ENCODE measurements at places on chromosomes 12 and 14. TPM values are rescaled to one million over a fixed set of nuclear protein-coding genes. Genes with fewer than 3 reads are reported as not detected.

GRCh38 chr12:50666023-50666422, 97.9 kb upstream of the ATF1 start:
- H3K36me3 ChIP-seq: peaks cover 5% of the 10 kb centered on the region
- DNase-seq: no peak
- no peaks in the 10 kb centered on the region for H3K27me3 ChIP-seq
- H3K4me1 ChIP-seq: peaks cover 13% of the 10 kb centered on the region
- H3K27ac ChIP-seq: no peak overlapping the region

- no peak overlapping the region for H3K27ac ChIP-seq
- peaks cover 12% of the 10 kb centered on the region for H3K4me1 ChIP-seq
- H3K27me3 ChIP-seq: no peaks in the 10 kb centered on the region
- DNase-seq: peak; percentile 6
Observed at GRCh38 chr12:52896190-52897100, 8.4 kb downstream of the KRT8 start.

GRCh38 chr12:75208856-75209811, 505 bp downstream of the KCNC2 start:
- H3K27ac ChIP-seq: no peak overlapping the region
- H3K27me3 ChIP-seq: peaks cover 20% of the 10 kb centered on the region
- no peaks in the 10 kb centered on the region for H3K4me1 ChIP-seq
- no peak for DNase-seq
- no peak overlapping the region for H3K4me3 ChIP-seq

- no peak for DNase-seq
- H3K27ac ChIP-seq: peak within 1 kb of the TSS; percentile 88
- H3K27me3 ChIP-seq: no peaks in the 10 kb centered on the region
- peaks cover 41% of the 10 kb centered on the region for H3K4me1 ChIP-seq
- peaks cover 4% of the 10 kb centered on the region for H3K36me3 ChIP-seq
Observed at GRCh38 chr12:12784911-12785814, at the start of gene APOLD1. Gene APOLD1, plus strand, starts transcription at chr12:12785659. Its CDS starts 33 bp downstream, at chr12:12785692.

Gene RBP5
- total RNA-seq: not detected

- no peaks in the 10 kb centered on the region for H3K36me3 ChIP-seq
- DNase-seq: no peak
- no peaks in the 10 kb centered on the region for H3K4me1 ChIP-seq
- H3K27me3 ChIP-seq: no peaks in the 10 kb centered on the region
Observed at GRCh38 chr12:40587421-40587820, 104.8 kb upstream of the CNTN1 start.

DNA sequence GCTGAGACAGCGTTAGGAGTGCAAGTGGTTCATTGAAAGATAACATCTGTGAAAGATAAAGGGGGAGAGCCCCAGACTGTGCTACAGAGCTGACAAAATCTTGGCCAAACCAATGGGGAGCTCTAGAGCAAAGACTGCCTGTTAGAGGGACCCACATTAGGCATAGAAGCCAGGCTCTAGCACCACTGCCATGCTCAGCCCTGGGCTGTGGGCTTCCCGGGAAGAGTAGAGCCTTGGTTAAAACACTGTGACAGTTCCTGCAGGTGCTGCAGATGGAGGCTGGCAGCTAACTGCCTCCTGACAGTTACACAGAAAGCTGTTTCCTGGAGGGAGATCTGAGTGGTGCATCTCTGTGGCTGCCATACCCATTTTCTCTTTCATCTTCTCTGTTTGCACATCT, 23.0 kb downstream of the TSHR start:
- DNase-seq: no peak
- H3K27ac ChIP-seq: no peak overlapping the region
- H3K36me3 ChIP-seq: no peaks in the 10 kb centered on the region
- no peak overlapping the region for H3K4me3 ChIP-seq
- peaks cover 7% of the 10 kb centered on the region for H3K27me3 ChIP-seq

Gene LBHD2
- total RNA-seq: not detected

GRCh38 chr12:4939418-4940023, 29.8 kb downstream of the KCNA1 start:
- H3K27ac ChIP-seq: no peak overlapping the region
- peaks cover 2% of the 10 kb centered on the region for H3K4me1 ChIP-seq
- no peak overlapping the region for H3K4me3 ChIP-seq
- no peak for DNase-seq

GRCh38 chr14:102096569-102097188, 9.8 kb upstream of the HSP90AA1 start:
- peaks cover 23% of the 10 kb centered on the region for H3K4me1 ChIP-seq
- H3K4me3 ChIP-seq: peak overlapping the region; percentile 18

- H3K4me3 ChIP-seq: peak overlapping the region; percentile 64
- H3K4me1 ChIP-seq: peaks cover 51% of the 10 kb centered on the region
- no peaks in the 10 kb centered on the region for H3K27me3 ChIP-seq
- DNase-seq: no peak
- peaks cover 52% of the 10 kb centered on the region for H3K36me3 ChIP-seq
- H3K27ac ChIP-seq: no peak overlapping the region
Observed at GRCh38 chr12:71655495-71655894, 8.2 kb downstream of the ZFC3H1 start.

DNA sequence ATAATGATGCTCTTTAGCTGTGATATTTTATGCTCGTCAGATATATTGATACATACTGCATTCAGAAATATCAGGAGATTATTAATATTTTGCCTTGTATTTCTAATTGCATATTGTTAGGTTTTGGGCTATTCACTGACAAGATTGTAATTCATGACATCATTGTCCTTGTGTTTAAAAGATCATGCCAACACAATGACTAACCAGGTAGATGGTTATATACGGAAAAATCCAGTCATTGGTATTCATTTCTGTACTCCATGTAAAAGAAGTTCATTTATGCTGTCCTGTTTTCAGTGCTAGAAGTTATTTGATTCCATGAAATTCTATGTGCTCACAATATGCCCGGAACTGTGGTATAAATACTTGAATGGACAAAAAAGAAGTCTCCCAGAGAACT, 107.5 kb downstream of the KITLG start:
- no peak overlapping the region for H3K4me3 ChIP-seq
- H3K4me1 ChIP-seq: peaks cover 42% of the 10 kb centered on the region
- peaks cover 35% of the 10 kb centered on the region for H3K36me3 ChIP-seq
- H3K27me3 ChIP-seq: no peaks in the 10 kb centered on the region
- H3K27ac ChIP-seq: peak overlapping the region; percentile 75

DNA sequence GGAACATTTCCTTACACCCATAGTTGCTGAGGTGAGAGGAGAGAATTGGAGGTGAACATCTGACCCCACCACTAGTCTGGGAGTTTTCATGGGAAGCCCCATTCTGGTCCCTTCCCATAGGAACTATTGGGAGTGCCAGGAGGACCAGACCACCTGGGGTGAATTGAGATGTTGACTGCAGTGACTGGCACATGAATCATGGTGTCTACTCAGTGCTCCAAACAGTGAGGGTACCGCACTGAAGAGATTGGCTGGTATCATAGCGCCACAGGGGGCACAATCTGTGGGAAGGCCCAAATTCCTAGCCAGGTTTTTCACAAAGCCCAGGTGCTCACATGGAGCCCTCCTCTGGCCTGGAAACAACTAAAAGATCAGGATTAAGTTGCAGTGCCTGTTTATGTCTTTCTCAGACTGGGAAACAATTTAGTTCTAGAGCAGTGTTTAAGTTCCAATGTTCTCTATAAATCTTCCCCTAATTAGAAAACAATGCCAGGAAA, 3.7 kb upstream of the RNASE9 start:
- H3K27me3 ChIP-seq: no peaks in the 10 kb centered on the region
- no peaks in the 10 kb centered on the region for H3K4me1 ChIP-seq
- DNase-seq: no peak
- H3K4me3 ChIP-seq: no peak overlapping the region
- no peak overlapping the region for H3K27ac ChIP-seq

Gene TAS2R43
- total RNA-seq: not detected

DNA sequence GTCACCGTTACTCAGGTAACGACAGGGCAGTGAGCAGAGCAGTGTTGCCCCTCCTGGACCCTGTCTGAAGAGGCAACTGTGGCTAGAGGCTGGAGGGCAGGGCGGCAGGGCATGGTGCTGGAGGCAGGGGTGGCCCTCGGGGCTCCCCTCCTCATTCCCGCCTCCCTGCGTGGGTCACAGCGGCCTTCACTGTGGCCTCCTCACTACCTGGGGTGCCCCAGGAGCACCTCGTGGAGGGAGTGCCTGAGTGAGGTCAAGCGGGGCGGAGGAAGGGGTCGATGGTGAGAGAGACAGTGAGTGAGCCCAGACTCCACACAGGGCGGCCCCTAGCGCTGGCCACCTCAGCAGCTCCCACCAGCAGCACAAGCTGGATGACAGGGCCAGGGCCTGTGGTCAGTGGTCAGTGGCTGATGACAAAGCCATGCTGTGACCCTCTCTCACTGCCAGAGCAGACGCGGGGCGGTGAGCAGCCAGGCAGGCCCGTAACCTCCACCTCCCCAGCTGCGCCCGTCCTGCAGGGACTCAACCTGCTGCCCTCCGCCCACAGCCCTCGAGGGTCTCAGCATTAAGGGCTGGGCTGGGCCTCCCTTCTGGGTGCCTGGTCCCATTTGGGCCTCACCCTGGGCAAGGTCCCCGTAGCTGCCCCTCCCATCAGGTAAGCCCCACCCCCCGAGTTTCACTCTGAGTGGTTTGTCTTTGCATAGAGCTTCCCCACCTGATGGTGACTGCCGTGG, 17.8 kb downstream of the GPR132 start:
- H3K27me3 ChIP-seq: peaks cover 5% of the 10 kb centered on the region
- H3K4me3 ChIP-seq: no peak overlapping the region
- peaks cover 8% of the 10 kb centered on the region for H3K4me1 ChIP-seq
- no peak for DNase-seq
- H3K27ac ChIP-seq: no peak overlapping the region

- H3K4me3 ChIP-seq: no peak overlapping the region
- no peak for DNase-seq
- no peaks in the 10 kb centered on the region for H3K36me3 ChIP-seq
- H3K27ac ChIP-seq: no peak overlapping the region
- H3K27me3 ChIP-seq: peaks cover 5% of the 10 kb centered on the region
- peaks cover 43% of the 10 kb centered on the region for H3K4me1 ChIP-seq
Observed at GRCh38 chr12:104713444-104713843, 244.6 kb downstream of the SLC41A2 start.

- no peaks in the 10 kb centered on the region for H3K36me3 ChIP-seq
- H3K27ac ChIP-seq: no peak overlapping the region
- no peak overlapping the region for H3K4me3 ChIP-seq
- no peaks in the 10 kb centered on the region for H3K4me1 ChIP-seq
- no peaks in the 10 kb centered on the region for H3K27me3 ChIP-seq
Observed at GRCh38 chr12:69985656-69986055, 160.6 kb downstream of the MYRFL start.

Gene PAX9
- 0.33 TPM for total RNA-seq

DNA sequence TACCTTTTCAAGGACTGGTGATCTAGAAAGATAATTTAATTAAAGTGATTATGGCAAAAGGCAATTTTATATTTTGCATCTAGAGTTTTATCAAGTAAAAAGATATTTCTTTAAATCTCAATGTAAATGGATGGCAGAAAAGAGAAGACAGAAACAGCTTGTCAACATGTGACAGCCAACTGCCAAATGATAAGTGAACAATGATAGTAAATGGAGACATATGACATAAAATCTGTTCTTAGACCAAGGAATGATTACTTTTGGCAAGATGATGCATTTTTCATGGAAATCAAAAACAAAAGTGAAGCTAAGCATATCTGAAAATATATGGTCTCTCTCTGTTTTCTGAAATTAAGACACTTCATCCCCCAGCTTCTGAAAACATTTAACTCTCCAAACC, 1730.7 kb upstream of the FLRT2 start:
- H3K36me3 ChIP-seq: no peaks in the 10 kb centered on the region
- H3K27me3 ChIP-seq: no peaks in the 10 kb centered on the region
- H3K4me3 ChIP-seq: no peak overlapping the region

- H3K27ac ChIP-seq: peak overlapping the region; percentile 80
- DNase-seq: peak; percentile 70
- peaks cover 46% of the 10 kb centered on the region for H3K4me1 ChIP-seq
- no peaks in the 10 kb centered on the region for H3K27me3 ChIP-seq
- no peaks in the 10 kb centered on the region for H3K36me3 ChIP-seq
- peak overlapping the region; percentile 22 for H3K4me3 ChIP-seq
Observed at GRCh38 chr12:19018302-19018970, 111.1 kb upstream of the PLEKHA5 start.

DNA sequence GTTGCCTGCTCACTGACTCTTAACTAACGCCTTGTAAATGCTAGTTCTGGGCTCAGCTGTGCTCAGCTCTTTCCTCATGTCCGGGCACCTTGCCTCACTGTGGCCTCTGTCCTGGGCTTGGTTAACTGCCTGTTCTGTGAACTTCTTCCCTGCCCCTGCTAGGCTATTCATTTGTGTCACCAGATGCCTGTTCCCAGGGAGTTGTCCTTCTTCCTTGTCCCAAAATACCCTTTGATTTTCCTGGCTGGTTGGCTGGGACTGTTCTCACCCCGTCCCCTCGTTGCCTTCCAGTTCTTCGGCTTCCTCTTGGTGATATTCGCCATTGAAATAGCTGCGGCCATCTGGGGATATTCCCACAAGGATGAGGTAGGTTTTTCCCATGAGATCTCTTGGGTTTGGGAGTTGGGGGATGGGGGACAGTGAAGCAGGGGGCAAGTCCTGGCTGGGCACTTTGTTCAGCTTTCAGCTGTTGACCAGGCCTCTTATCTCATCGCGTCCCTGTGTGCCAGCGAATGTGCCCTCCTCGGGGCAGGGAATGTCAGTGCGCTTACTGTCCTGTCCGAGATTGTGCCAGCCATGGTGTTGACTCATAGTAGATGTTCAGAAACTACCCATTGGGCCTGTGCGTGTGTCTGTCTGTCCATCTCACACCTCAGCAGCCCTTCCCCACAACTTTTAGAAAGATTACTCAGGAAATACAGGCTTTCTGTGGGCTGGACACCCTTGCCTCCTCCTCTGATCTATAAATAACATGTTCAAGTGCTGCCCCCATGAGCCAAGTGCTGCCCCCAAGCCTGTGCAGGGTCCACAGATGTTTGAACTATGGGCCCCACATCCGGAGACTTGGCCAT, 33.1 kb downstream of the CD9 start:
- peaks cover 11% of the 10 kb centered on the region for H3K36me3 ChIP-seq
- H3K4me3 ChIP-seq: no peak overlapping the region
- peak overlapping the region; percentile 5 for H3K27ac ChIP-seq
- no peak for DNase-seq
- peaks cover 39% of the 10 kb centered on the region for H3K4me1 ChIP-seq

Gene RNASE4
- 4.8 TPM for total RNA-seq

GRCh38 chr12:130158754-130159059, 3.6 kb upstream of the FZD10 start:
- H3K36me3 ChIP-seq: no peaks in the 10 kb centered on the region
- peaks cover 5% of the 10 kb centered on the region for H3K27me3 ChIP-seq
- no peaks in the 10 kb centered on the region for H3K4me1 ChIP-seq
- DNase-seq: no peak
- H3K4me3 ChIP-seq: no peak overlapping the region
- no peak overlapping the region for H3K27ac ChIP-seq

DNA sequence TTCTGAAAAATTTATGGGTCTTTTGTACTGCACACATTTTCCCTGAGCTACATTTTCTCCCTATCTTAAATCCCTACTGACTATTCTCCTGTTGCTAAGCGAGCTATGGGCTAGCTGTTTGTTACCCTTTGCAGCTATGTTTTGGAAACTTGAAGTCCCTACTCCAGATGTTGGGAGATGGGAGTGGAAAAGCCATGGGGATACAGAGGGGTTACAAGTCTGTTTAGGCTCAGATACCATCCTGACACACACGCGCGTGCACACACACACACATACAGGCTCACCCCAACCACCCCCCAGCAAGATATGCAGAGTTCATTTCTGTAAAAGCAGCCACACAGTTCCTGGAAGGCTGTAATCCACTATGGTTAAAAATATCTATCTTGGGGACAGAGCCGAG, 15.8 kb downstream of the ATP5MC2 start:
- peaks cover 20% of the 10 kb centered on the region for H3K36me3 ChIP-seq
- no peaks in the 10 kb centered on the region for H3K27me3 ChIP-seq
- peak overlapping the region; percentile 48 for H3K27ac ChIP-seq
- no peak for DNase-seq

Gene KRT6C
- total RNA-seq: not detected

Measured in HFFc6 (cell line).